Left ventricle myocardium inferior (tissue), 1 donor: ENCODE measurements at places on chromosomes 3 and 15.

GRCh38 chr15:33766389-33766788 lies 201.9 kb upstream of the CHRM5 start:
- no peaks in the 10 kb centered on the region for H3K36me3 ChIP-seq
- no peak overlapping the region for H3K27ac ChIP-seq
- no peaks in the 10 kb centered on the region for H3K4me1 ChIP-seq
- H3K4me3 ChIP-seq, result no peak overlapping the region
- DNase-seq, result no peak

DNA sequence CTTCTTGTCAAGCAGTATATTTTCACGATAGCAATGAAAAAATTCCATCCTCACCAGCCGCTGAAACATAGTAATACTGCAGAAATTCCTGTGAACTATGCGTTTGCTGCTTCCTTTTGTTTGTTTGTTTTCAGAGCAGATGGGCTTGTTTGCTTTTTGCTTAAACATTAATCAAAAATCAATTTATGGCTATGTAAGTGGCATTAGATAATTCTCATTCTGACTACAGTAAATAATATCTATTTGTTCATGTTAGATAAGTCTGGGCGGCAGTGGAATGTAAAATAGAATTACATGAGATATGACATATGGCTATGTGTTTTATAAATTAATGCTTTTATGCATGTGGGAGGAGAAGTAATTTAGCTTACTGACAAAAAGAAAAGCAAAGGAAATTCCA lies 163.7 kb downstream of the PGPEP1L start:
- no peaks in the 10 kb centered on the region for H3K27me3 ChIP-seq
- no peak overlapping the region for H3K4me3 ChIP-seq
- no peaks in the 10 kb centered on the region for H3K36me3 ChIP-seq
- H3K27ac ChIP-seq, result no peak overlapping the region

- DNase-seq, result peak; percentile 72
- no peak within 1 kb of the TSS for H3K4me3 ChIP-seq
- H3K4me1 ChIP-seq, result no peaks in the 10 kb centered on the region
- no peaks in the 10 kb centered on the region for H3K27me3 ChIP-seq
Measured at GRCh38 chr3:48222616-48223513, at the start of gene CAMP. Gene CAMP (plus strand): TSS chr3:48223495. CDS start chr3:48223512, 17 bp downstream.

DNA sequence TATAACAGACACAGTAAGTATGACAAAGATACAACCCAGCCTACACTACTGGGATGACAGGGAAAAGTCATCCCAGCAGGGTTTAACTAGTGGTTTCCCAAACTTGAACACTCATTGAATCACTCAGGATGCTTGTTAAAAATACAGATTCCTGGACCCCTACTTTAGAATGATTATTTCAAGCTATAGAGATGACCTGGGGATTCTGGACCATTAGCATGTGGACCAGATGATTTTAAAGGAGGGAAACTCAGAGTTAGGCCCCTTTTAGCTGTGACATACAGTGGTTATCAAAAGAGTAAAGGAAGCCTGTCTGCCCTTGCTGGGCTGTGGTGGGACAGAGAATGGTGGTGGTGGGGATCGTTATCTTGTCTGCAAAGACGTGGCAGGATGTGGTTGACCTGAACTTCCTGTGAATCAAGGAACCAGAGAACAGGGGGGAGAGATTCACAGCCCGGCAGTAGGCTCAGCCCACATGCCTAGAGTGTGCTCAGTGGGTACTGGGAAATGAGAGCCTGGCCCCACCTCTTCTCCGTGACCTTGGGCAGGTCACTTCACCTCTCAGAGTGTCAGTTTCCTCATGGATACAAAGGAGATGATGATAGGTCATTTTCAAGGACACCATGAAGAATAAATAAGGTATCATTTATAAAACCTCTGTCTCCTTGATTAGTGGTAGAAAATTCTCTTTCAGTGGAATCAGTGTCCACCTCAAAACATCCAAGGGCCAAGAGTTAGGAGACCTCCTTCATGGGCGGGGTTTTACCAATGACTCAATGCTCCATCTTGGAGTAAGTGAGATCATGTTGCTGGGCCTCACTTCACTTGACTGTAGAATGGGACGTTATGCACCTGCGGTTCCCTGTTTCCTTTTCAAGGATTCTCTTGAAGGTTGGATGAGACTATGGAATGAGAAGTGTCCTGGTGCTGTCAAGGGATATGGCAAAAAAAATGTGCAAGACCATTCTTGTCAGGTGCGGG lies 306.5 kb downstream of the RPLP1 start:
- no peak overlapping the region for H3K4me3 ChIP-seq
- H3K27ac ChIP-seq, result no peak overlapping the region
- H3K36me3 ChIP-seq, result no peaks in the 10 kb centered on the region
- no peaks in the 10 kb centered on the region for H3K4me1 ChIP-seq

- no peaks in the 10 kb centered on the region for H3K27me3 ChIP-seq
- H3K4me3 ChIP-seq, result no peak overlapping the region
- DNase-seq, result no peak
- no peaks in the 10 kb centered on the region for H3K4me1 ChIP-seq
- no peak overlapping the region for H3K27ac ChIP-seq
- no peaks in the 10 kb centered on the region for H3K36me3 ChIP-seq
Measured at GRCh38 chr15:97126553-97127233, 796.2 kb downstream of the NR2F2 start.

DNA sequence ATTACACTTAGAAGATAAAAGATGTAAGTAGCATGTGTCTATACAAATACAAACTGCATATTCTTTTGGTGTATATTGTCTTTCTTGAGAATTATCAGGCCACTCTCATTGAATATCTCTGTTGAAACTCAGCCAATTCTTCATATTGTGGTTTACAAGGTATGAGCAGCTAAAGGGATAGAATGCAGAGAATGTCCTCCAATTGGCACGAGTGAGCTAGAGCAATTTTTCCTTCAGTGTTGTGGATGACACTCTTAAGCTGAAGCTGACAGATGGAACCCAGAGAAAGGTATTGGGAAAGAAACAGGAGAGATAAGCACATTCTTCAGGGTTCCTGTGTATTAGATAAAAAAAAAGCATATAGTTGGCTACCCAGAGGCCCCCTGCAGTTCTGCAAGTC lies 453.1 kb downstream of the EPHA3 start:
- no peaks in the 10 kb centered on the region for H3K4me1 ChIP-seq
- no peak overlapping the region for H3K27ac ChIP-seq
- no peaks in the 10 kb centered on the region for H3K27me3 ChIP-seq

DNA sequence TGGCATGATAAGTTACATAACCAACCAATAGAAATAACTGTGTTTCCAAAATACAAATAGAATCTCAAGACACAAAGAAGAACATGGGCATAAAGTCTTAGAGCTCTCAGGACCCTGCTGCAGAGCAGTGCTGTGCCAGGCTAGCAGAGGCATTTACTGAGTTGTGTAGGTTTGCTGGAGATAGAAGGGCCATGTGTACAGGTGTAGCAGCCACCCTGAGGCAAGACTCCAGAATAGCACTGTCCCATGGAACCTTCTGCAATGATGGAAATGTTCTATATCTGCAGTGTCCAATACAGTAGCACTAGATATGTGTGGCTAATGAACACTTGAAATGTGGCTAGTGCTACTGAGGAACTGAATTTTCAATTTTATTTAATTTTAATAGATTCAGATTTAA lies 267.0 kb upstream of the UMPS start:
- peaks cover 17% of the 10 kb centered on the region for H3K36me3 ChIP-seq
- DNase-seq, result no peak
- H3K4me3 ChIP-seq, result no peak overlapping the region
- no peaks in the 10 kb centered on the region for H3K4me1 ChIP-seq

GRCh38 chr3:105355408-105356061 lies 11.2 kb upstream of the ALCAM start:
- peaks cover 50% of the 10 kb centered on the region for H3K27me3 ChIP-seq
- H3K27ac ChIP-seq, result no peak overlapping the region
- no peak for DNase-seq
- no peaks in the 10 kb centered on the region for H3K36me3 ChIP-seq
- H3K4me3 ChIP-seq, result no peak overlapping the region
- H3K4me1 ChIP-seq, result no peaks in the 10 kb centered on the region

DNA sequence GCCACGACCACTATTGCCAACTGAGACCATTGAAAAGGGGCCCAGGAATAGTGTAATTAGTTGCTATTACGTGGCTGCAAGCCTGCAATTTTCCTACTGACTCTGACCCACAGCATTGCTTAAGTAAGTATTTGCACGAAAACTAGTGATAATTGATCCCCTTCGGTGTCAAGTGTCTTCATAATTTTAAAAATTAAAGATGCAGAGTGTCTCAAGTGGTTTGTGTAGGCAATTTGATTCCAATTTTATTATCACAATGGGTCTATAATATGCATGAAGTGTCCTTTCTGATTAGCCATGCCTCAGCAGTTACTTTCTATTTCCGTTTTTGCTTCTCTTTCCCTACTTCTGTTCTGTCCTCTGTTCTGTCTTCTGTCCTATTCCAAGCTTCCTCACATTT lies 259.2 kb downstream of the C3orf38 start:
- H3K36me3 ChIP-seq, result no peaks in the 10 kb centered on the region
- no peak overlapping the region for H3K27ac ChIP-seq
- H3K4me3 ChIP-seq, result no peak overlapping the region
- no peaks in the 10 kb centered on the region for H3K4me1 ChIP-seq
- no peaks in the 10 kb centered on the region for H3K27me3 ChIP-seq

DNA sequence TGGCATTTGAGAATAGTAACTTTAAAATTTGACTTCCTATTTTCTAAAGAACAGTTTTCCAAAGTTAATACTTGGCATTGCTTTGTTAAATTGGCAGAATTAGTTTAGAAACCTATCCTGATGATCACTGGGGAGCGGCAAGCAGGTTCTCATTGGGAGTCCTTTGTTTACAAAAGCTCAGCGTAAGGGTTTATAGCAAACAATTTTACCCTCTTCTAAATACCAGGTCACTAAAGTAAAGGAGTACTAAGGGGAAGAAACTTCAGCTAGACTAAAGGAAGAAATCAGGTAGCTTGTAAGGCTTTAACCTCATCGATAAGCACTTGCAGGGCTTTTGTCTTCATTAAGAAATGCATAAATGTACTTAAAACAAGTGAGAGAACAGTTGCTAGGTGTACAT lies 18.2 kb downstream of the TSC22D2 start:
- H3K36me3 ChIP-seq, result no peaks in the 10 kb centered on the region
- no peaks in the 10 kb centered on the region for H3K27me3 ChIP-seq
- DNase-seq, result no peak
- H3K4me1 ChIP-seq, result peaks cover 88% of the 10 kb centered on the region
- no peak overlapping the region for H3K4me3 ChIP-seq

DNA sequence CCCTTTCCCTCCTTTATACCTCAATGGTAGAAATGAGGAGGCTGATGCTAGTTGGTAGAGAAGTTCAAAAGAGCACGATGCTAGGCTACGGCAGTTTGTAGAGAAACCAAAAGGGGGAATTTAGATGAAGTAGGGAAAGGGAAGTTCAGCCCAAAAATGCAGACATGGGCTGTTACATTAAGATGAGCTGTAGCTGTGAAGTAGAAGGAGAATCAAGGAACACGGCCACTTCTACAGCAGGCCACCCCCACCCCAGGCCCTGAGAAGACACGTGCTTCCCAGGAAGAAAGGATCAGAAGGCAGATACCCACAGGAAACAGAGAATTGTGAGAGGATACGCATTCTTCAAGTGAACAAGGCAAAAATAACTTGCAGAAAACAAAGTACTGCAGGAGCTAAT lies 2.1 kb upstream of the PARP14 start:
- peak overlapping the region; percentile 80 for H3K4me3 ChIP-seq
- H3K27ac ChIP-seq, result peak overlapping the region; percentile 92
- no peak for DNase-seq
- H3K27me3 ChIP-seq, result no peaks in the 10 kb centered on the region

- no peaks in the 10 kb centered on the region for H3K27me3 ChIP-seq
- no peak for DNase-seq
- H3K27ac ChIP-seq, result no peak overlapping the region
- peaks cover 18% of the 10 kb centered on the region for H3K4me1 ChIP-seq
- no peaks in the 10 kb centered on the region for H3K36me3 ChIP-seq
Measured at GRCh38 chr3:39783680-39784079, 25.7 kb upstream of the MYRIP start.

GRCh38 chr3:186254676-186255650 lies 107.1 kb downstream of the DGKG start:
- H3K27ac ChIP-seq, result no peak overlapping the region
- no peak for DNase-seq
- no peaks in the 10 kb centered on the region for H3K4me1 ChIP-seq
- H3K36me3 ChIP-seq, result peaks cover 12% of the 10 kb centered on the region

DNA sequence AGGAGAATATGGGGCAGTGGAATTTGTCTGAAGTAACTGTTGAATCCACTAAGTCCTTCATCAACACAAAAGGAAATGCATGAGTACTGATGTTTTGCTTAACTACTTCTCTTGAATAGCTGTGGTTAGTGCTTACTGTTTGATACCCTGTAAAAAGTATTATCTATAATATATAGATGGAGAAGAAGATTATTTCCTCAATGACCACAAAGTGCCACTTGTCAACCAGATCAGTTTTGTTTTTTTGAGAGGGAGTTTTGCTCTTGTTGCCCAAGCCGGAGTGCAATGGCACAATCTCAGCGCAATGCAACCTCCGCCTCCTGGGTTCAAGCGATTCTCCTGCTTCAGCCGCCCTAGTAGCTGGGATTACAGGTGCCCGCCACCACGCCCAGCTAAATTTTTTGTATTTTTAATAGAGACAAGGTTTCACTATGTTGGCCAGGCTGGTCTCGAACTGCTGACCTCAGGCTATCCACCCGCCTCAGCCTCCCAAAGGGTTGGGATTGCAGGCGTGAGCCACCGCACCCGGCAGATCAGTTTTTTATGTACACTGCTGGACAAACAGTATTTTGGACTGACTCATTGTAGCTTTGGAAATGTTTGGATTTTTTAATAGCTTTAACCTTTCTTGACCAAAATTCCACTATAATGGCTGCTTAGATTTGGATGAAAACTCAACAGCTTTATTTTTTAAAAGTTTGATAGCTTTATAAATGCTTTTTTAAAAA lies 1.5 kb upstream of the RPLP1 start:
- H3K27me3 ChIP-seq, result no peaks in the 10 kb centered on the region
- no peak overlapping the region for H3K4me3 ChIP-seq
- peaks cover 21% of the 10 kb centered on the region for H3K36me3 ChIP-seq
- H3K27ac ChIP-seq, result no peak overlapping the region
- peaks cover 38% of the 10 kb centered on the region for H3K4me1 ChIP-seq
- no peak for DNase-seq

DNA sequence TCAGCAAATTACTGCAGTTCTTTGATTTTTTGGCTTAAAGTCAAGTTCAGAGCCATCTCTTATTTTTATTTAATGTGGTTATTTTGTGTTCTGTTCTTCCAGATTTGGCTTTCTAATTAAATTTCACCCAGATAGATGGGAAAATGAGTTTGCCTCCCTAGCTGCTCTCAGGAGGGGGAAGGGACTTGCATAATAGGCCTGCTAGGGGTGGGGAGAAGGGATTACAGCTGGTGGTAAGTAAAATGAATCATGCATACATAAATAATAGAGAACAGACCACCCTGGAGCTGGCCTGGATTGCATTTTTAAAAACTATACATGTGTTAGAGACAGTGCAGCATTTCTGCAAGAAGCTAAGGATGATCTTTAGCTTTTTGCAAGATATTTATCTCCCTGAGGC lies 3.9 kb upstream of the PXYLP1 start:
- H3K4me1 ChIP-seq, result peaks cover 21% of the 10 kb centered on the region
- H3K27me3 ChIP-seq, result no peaks in the 10 kb centered on the region
- H3K4me3 ChIP-seq, result no peak overlapping the region

GRCh38 chr3:35946121-35946853 lies 307.0 kb downstream of the ARPP21 start:
- H3K27me3 ChIP-seq, result no peaks in the 10 kb centered on the region
- DNase-seq, result no peak
- no peak overlapping the region for H3K4me3 ChIP-seq
- no peaks in the 10 kb centered on the region for H3K4me1 ChIP-seq
- H3K36me3 ChIP-seq, result no peaks in the 10 kb centered on the region

- no peak for DNase-seq
- no peaks in the 10 kb centered on the region for H3K36me3 ChIP-seq
- H3K4me3 ChIP-seq, result no peak overlapping the region
- H3K27me3 ChIP-seq, result peaks cover 6% of the 10 kb centered on the region
- H3K4me1 ChIP-seq, result no peaks in the 10 kb centered on the region
Measured at GRCh38 chr3:55947406-55947805, 460.3 kb upstream of the WNT5A start.
